ENCODE measurements at places on chromosomes 4 and X. TPM values are rescaled to one million over a fixed set of nuclear protein-coding genes. Genes with fewer than 3 reads are reported as not detected.

The ETDB gene
- not detected for total RNA-seq

The POF1B gene
- total RNA-seq = 139 TPM

The EIF2S3 gene
- 114 TPM for total RNA-seq

The MSANTD1 gene
- not detected for total RNA-seq
